ENCODE measurements at places on chromosomes 6 and 20. TPM values are rescaled to one million over a fixed set of nuclear protein-coding genes. Genes with fewer than 3 reads are reported as not detected.

DNA sequence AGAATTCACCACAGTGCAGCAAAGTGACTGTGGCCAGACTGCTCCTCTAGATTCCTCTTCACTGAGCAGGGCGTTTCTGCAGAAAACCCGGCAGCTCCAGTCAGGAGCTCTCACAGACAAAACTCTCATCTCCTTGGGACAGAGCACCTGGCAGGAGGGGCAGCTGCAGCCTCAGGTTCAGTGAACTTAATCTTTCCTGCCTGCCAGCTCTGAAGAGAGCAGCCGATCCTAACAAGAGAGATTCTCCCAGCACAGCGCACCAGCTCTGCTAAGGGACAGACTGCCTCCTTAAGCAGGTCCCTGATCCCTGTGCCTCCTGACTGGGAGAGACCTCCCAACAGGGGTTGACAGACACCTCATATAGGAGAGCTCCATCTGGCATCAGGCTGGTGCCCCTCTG, 1065.5 kb downstream of the GRIK2 start:
- DNase-seq: no peak

Gene TAGAP
- total RNA-seq: 2.7 TPM

Gene SCGN
- total RNA-seq: not detected

Gene HCRTR2
- not detected for total RNA-seq

DNA sequence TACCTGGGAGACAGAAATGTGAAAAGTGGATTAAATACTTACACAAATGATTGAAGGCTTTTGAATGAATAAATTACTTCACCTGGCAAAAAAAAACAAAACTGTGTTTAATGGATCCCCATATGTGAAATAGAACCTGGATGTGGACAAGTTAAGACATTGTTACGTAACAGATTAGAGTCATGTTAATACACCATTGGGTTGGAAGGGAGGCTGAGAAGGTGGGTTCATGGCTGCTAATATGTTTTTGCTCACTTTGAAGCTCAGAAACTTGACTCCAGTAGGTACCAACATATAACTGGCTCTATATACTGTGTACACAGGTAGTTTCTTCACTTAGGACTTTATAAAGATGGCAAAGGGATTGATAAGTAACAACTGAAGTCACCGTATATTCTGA, 21.4 kb upstream of the TENT5A start:
- no peak for DNase-seq

DNA sequence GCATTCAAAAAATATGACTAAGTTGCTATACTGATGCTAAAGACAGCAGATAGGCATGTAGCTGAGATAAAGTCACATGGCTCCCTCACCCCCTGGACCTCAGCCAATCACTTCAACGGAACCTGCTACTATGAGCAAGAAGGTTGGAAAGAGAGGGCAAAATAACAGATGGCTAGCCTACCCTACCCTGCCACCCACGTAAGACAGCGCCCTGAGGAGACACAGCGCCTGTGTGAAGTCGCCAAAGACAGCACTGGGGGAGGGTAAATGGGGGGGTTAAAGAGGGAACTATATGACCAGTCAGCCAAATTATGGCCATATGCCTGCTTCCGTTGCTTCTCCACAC, 163.2 kb downstream of the RALGAPA2 start:
- DNase-seq: no peak

DNA sequence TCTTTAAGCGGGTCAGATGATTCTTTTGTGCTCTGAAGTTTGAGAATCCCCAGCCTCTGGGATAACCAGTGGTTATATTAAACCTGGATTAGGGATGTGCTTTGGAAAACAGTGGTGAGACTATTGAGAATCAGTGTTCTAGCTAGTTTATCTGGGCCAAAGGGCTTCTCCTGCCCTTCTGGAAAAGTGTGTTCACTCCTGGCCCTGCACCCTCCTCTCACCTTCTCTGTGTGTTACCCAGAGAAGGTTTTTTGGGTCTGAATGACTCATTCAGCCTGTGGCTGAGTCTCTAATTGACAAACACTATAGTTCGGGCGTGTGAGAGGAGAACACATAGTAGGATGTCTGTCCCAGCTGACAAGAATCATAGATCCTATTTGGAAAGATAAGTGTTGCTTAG, 66.7 kb downstream of the LRRC1 start:
- DNase-seq: no peak

GRCh38 chr20:25009218-25010145, 16.9 kb upstream of the APMAP start:
- DNase-seq: no peak

DNA sequence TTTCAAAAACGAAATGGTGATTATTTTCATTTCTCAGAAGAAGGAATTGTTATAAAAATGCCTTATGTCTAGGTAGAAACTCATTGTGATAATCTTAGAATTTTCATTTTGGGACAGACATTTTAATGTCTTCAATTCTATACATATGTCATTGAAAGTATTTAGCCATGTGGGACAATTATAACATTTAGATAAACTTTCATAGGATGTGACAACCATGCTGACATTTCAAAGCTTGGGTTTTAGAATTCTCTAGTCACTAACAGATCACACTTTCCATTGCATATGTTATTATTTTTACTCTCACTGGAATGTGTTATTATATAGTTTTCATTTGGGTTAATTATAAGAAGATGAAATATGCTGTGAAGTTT, 4.9 kb downstream of the TAGAP start:
- DNase-seq: no peak

- DNase-seq: no peak
These were observed 17.1 kb downstream of the NTSR1 start for GRCh38 chr20:62725596-62726268.

Gene MEP1A
- total RNA-seq: not detected

- no peak for DNase-seq
These were observed 23.6 kb upstream of the NKAIN2 start for GRCh38 chr6:123780021-123780420.

DNA sequence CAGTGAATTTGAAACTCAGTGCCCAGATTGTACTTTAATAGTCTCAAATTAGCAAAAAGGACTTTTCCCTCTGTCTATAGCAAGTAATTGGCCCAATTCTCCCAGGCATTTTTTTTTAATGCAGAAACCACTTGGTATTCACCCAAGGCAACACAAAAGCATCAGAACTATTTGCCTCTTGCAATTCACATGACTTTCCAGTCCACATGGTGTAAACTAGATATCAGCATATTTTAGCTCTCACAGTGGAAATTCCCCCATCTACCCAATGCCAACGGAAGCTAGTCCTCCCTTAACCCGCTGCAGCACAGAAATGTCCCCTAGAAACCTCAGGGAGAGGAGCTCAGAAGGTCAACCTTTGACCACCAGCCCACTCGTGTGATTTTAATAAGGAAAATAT, 103.4 kb upstream of the CDYL start:
- DNase-seq: no peak

GRCh38 chr6:43246301-43247113, 3.2 kb downstream of the TTBK1 start:
- DNase-seq: no peak

Gene CDH26
- total RNA-seq: 2.7 TPM

Gene BHLHE23
- total RNA-seq: not detected

DNA sequence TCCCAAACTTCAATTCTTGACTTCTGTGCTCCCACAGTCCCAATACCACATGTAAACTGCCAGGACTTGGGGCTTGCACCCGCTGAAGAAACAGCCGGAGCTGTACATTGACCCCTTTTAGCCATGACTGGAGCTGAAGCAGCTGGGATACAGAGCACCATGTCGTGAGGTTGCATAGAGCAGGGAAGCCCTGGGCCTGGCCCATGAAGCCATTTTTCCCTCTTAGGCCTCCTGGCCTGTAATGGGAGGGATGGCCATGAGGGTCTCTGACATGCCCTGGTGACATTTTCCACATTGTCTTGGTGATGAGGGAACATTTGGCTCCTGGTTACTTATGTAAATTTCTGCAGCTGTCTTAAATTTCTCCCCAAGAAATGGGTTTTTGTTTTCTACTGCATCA, 9.8 kb downstream of the RHAG start:
- DNase-seq: no peak

DNA sequence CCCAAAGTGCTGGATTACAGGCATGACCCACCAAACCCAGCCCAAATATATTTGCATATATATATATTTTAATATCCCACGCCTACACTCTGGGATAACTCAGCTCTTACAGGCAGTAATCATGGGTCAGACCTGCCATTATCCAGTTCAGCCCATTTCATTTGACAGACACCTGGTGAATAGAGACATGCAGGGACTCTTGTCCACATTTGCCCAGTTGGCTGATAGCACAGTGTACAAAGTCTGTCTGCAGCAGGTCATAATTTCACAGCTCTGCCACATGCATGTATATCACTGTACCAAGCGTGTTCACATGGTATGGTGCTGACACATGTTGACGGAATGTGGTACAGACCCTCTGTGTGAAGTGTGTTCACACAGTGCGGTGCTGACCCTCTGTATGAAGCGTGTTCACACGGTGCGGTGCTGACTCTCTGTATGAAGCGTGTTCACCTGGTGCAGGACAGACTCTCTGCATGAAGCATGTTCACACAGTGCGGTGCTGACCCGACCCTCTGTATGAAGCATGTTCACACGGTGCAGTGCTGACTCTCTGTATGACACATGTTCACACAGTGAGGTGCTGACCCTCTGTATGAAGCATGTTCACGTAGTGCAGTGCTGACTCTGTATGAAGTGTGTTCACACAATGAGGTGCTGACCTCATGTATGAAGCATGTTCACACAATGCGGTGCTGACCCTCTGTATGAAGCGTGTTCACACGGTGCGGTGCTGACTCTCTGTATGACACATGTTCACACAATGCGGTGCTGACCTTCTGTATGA, 10.3 kb upstream of the SERPINB1 start:
- DNase-seq: no peak

Gene CDK5RAP1
- 29.5 TPM for total RNA-seq

Gene DCBLD1
- total RNA-seq: 6.9 TPM

- no peak for DNase-seq
These were observed 63.4 kb downstream of the DST start for GRCh38 chr6:56579155-56579851.

- DNase-seq: no peak
These were observed 122.7 kb downstream of the TMEM242 start for GRCh38 chr6:157200611-157201010.

GRCh38 chr20:58655328-58656107, 4.4 kb downstream of the STX16 start:
- DNase-seq: no peak

DNA sequence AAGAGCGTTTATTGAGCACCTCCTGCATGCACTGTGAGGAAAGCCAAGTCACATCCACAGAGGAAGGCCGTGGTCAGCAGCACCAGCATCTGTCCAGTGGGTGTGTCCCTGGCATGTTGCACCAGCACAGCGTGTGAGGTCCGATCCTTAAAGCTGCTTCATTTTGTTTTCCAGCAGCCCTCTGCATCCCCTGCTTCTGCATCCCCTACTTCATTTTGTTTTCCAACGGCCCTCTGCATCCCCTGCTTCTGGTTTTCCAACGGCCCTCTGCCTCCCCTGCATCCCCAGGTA, 147.8 kb downstream of the SYCP2 start:
- no peak for DNase-seq

- no peak for DNase-seq
These were observed 73.7 kb downstream of the SYNDIG1 start for GRCh38 chr20:24543168-24543567.

GRCh38 chr6:128414943-128415342, 105.5 kb downstream of the PTPRK start:
- no peak for DNase-seq

GRCh38 chr6:77462359-77463307, 658 bp downstream of the HTR1B start:
- no peak for DNase-seq

DNA sequence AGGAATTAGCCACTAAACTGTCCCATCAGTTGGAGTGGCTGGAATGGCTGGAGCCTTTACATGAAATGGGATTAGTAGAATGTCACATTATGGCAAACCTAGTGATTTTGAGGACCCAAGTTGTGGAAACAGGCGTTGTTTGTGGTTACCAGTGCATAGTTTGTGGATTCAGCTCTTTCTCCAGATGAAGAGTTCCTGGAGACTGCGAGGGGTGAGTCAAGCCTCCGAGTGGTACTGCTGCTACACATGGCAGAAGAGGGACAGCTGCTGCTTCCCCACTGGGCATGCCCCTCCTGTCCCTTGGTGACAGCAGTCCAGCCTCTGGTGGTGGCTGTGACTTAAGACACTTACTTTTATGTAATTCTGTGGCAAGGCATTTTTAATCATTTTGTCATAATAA, 94.2 kb upstream of the SCP2D1 start:
- DNase-seq: no peak

- no peak for DNase-seq
These were observed 16.3 kb upstream of the PTPN1 start for GRCh38 chr20:50493881-50494253.

DNA sequence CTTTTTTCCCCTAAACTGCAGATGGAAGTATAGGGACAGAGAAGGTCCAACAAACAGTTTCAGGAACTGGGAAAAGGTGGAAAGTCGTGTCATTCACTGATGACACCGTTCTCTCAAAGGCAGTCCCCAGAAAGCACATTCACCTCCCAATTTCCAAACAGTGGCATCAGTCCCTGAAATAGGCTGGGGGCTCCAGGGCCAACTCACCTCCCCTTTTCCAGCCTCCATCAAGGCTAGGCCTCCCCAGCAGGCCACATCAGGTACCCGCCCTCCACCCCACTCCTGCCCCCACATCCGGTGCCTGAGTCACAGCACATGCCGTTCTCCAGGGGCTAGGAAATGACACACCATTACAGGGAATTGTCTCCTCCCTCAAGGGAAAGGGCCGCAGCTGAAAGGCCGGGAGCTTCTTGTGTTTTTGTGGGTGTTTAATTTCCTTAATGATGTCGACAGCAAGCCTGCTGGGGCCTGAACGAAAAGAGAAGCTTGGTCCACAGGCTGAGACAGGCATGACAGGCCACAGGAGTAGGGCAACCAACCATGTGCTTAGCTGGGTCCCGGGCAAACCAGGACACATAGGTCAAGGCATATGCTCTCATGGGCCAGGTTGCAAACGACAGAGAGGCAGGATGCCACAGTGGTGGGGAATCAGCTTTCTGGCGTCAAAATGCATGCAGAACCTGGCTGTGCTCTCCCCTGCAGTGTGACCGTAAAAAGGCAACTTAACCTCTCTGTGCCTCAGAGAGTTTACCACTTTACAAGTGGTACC, 39.2 kb downstream of the ZMYND8 start:
- peak; percentile 56 for DNase-seq

GRCh38 chr6:148565321-148565926, 181.4 kb upstream of the UST start:
- no peak for DNase-seq
